ENCODE measurements at places on chromosomes 1 and 21. TPM values are rescaled to one million over a fixed set of nuclear protein-coding genes. Genes with fewer than 3 reads are reported as not detected.
A peak's percentile ranks its signal among the peaks of the same experiment; 100 is the strongest.

- peak; percentile 63 for DNase-seq
Measured at GRCh38 chr1:222634180-222635013, 16.5 kb downstream of the MIA3 start.

DNA sequence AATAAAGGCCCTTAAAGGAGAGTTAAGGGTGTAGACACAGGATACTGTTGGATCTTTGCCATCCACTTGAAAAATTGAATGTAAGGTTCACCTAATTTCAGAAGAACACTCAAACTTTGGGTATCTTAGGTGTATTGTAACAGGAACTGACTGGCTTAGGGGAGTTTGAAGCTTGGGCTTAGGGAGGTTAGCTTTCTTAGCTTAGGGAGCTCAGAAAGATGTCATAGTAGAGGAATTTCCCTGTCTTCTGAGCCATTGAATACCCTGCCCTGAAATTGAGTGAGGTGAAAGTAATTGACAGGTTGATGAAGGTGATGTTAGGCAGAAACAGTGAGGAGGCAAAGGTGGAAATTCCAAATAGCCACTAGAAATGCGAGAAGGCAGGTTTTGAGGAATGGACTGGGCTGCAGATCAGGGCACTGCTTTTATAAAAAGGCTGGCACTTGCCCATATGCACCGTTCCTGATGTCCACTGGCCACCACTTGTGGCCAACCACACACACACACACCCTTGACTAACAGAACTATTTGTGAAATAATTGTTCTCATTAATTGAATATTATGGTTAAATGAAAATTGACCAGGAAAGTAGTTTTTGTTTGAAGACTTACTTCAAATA, 16.5 kb downstream of the BACH1 start:
- DNase-seq, result no peak

DNA sequence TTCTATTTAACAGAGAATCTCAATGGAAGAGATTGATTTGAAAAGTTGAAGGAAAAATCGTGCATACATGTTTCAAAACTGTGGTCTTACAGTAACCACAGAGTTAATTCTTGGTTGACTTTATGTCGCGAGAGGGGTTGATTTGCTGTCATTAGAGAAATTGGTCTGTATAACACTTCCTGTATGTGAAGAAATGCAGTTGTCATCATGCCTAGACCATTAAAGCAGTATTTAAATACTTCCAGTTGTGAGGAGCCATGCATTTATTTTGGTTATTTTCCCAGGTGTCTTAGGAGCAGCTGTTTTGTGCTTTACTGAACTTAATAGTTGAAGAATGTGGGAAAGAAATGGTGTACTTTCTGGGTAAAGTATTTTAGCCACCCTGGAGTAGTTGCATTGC, 76.2 kb downstream of the NFIA start:
- DNase-seq, result no peak

DNA sequence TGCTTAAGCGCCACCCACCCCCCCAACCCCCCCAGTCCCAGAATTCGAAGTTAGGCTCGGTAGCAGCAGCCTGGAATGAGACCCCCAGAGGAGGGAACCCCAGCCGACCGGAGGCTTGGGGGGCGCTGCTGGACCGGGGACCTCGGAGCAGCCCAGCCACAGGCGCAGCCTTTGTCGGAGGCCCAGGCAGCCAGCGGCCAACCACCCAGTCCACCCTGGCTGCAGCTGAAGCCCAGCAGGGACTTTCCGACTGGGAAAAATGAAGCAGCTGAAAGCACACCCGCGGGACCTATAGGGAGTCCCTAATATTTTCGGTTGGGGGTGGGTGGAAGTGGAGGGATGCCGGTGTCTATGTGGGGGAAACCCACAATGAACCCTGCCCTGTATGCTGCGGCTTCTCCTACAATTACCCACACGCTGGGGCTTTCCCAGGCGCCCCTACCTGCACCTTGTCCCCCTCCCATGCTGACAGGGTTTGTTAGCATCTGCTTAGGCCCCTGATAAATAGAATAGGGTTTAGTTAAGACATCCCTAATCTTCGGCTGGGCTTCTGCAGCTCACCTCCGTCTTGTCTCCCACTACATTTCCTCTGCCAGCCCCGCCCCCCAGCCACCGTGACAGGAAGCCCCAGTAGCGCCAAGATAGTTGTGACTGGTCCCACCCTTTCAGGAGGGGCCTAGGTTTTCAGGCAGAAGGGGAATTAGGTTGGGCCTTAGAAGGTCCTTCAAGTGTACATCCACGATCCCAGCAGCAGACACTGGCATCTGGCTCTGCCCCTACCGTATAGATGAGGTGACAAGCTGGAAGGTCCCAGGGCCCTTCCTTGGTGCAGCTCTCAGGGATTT, 838 bp downstream of the CCDC28B start:
- DNase-seq, result peak; percentile 60

- DNase-seq, result no peak
Measured at GRCh38 chr1:173503391-173503790, 26.3 kb downstream of the PRDX6 start.

DNA sequence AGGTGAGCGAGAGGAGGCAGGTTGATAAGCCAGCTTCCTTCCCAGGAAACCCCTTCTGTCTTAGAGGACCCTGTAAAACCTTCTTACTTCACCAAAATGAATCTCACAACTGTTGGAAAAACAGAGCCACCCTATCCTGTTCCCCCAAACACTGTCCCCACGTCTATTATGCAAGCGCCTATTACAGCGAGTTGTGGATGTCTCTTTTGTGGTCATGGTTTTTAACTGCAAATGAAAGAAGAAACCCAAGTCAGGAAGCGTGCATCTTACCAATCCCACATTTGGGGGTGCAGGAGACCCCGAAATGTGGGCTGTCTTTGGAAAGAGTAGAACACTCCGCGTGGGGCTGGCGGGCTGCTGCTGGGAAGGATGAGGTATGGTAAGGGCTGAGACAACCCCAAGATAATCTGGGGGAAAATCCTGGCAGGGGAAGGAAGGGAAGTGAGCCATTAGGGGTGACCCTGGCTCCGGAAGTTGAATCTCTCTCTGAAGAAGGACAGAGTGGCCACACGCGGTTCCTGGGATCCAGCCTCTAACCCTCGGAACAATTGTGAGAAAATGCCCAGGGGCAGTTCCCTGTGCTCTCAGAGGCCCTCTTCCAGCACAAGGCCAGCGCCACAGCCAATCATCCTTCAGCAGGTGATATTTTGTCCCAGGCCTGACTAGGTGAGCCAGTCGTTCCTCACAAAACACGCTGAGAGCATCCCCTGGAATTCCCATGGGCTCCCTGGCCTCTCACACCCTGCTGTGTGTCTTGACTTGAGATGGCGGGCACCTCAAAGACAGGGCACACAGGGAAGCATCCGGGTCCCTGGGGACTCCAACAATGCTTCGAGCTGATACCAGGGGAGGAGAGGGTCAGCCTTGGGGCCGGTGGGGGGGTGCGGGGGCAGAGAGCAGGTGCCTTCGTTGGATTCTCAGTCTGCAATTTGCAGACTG, 168.5 kb upstream of the IRF2BP2 start:
- DNase-seq, result no peak

GRCh38 chr1:56135069-56135863, 444.1 kb downstream of the PLPP3 start:
- no peak for DNase-seq

- DNase-seq, result no peak
Measured at GRCh38 chr1:66478116-66478515, 55.8 kb upstream of the SGIP1 start.

- no peak for DNase-seq
Measured at GRCh38 chr1:235527196-235527814, 23.1 kb upstream of the B3GALNT2 start.

DNA sequence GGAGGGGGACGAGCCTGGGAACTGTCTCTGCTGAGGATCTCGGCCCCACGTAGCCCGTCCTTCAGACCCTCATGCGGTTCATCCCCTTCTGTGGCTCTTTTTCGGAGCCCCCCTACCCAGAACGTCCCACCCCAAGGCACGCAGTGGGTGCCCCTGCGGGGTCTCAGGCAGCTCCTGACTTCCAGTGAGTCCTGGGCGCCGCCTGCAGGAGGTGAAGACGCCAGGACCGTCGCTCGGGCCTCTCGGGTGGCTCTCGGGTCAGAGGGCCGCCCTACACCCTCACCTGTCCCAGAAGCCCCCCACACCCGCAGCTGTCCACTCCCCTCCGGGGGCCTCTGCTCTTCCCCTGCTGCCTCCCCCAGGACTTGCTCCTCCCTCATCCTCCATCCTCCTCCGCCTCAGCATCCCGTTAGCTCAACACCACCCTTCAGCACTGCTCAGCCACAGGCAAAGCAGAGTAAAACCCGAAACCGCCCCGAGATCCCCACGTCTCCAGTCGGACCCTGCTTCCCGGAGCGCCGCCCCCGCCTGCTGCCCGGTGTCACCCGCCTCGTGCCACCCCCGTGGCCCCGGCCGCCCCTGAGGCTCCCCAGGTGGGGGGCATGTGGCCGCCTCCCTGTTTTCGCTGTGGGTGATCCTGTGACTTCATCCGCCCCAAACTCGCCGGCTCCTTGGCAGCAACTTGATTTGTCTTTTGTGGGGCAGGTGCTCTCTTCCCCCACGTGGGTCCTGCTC, 13.3 kb upstream of the POFUT2 start:
- DNase-seq, result no peak

DNA sequence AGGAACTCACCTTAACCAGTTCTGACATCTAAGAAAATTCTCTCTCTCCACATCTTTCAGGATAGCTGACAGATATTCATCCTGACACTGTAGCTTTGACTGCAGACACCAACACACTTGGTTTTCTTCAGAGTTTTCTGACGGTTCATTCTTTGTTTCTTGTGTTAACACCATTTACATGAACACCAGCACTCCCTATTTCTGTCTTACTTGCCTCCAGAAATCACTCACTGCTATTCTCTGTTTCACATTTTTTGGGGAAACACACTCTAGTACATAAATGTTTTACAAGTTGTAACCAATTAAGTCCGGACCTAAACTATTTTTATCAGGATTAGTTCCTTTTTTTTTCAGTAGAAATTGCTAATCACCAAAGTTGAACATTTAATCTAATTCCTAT, 15.4 kb downstream of the FLVCR1 start:
- no peak for DNase-seq

Gene MACO1
- 8.8 TPM for polyA plus RNA-seq

Gene SH2D1B
- polyA plus RNA-seq, result not detected

Gene EYA3
- 3.4 TPM for polyA plus RNA-seq

Gene UTS2
- not detected for polyA plus RNA-seq

Gene PSMD4
- polyA plus RNA-seq, result 104 TPM

Gene IRF6
- 7.7 TPM for polyA plus RNA-seq

Gene HOOK1
- polyA plus RNA-seq, result 18.2 TPM

Gene RGS8
- polyA plus RNA-seq, result 0.02 TPM

Measured in pancreas (tissue), 10 donors.